ENCODE measurements at places on chromosomes 7 and 10.

GRCh38 chr10:118662228-118663035 lies 67.0 kb upstream of the PRLHR start:
- DNase-seq: no peak

GRCh38 chr10:17877121-17877520 lies 68.0 kb downstream of the MRC1 start:
- DNase-seq: no peak

- DNase-seq: no peak
Observed at GRCh38 chr10:128664729-128665128, 538.5 kb upstream of the MKI67 start.

GRCh38 chr7:119842786-119843185 lies 430.2 kb upstream of the KCND2 start:
- no peak for DNase-seq

GRCh38 chr10:131187274-131187673 lies 124.2 kb downstream of the TCERG1L start:
- DNase-seq: no peak

- DNase-seq: no peak
Observed at GRCh38 chr10:69600761-69601330, 27.6 kb upstream of the NEUROG3 start.

- DNase-seq: no peak
Observed at GRCh38 chr7:34787586-34787985, 129.6 kb downstream of the NPSR1 start.

- DNase-seq: no peak
Observed at GRCh38 chr7:73885975-73886798, 25.2 kb downstream of the TMEM270 start.

GRCh38 chr10:93715345-93715744 lies 13.0 kb upstream of the FRA10AC1 start:
- DNase-seq: no peak
